ENCODE measurements at places on chromosomes 7 and 10. TPM values are rescaled to one million over a fixed set of nuclear protein-coding genes. Genes with fewer than 3 reads are reported as not detected.

- DNase-seq = no peak
Measured at GRCh38 chr10:98273057-98273850, 5.3 kb upstream of the LOXL4 start.

- no peak for DNase-seq
Measured at GRCh38 chr7:104366390-104366789, 38.0 kb downstream of the LHFPL3 start.

SORCS1 gene
- not detected for total RNA-seq

ERVW-1 gene
- not detected for total RNA-seq

CALD1 gene
- 97.5 TPM for total RNA-seq

DNA sequence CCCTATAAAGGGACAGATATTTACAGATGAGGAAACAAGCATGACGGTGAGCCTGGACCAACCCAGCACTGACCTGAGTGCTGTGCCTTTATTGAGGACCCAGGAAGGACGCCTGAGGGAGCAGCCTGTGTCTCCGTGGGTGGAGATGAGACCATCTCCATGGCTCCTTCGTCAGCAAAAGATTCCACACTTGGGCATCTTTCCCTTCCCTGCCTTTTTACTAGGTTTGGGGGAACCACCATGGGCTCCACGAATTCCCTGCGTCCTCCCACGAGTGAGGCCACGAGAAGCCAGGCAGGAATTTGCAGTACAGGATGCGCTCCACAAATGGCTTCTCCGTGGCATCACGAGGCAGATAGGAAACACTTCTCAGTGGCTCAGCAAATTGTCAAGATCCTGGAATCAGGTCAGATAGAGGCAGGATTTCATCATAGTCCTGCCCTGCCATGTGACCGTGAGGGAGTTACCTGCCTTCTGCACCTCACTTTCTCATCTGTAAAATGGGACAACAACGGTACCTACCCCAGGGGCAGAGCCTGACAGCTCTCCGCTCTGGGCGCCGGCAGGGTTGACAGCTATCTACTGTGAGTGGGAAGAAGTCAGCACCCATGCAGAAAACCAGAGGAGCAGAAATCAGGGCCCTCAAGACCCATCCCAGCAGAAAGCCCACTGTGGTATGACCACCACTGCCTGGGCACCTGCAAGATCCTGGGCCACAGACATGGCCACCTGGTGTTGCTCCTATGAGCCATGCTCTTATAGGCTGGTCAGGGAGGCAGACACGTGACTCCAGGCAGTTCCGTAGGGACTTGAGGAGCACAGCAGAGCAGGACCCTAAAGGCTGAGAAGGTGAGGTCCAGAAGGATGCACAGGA, 80.1 kb downstream of the GRID1 start:
- DNase-seq = no peak

DNA sequence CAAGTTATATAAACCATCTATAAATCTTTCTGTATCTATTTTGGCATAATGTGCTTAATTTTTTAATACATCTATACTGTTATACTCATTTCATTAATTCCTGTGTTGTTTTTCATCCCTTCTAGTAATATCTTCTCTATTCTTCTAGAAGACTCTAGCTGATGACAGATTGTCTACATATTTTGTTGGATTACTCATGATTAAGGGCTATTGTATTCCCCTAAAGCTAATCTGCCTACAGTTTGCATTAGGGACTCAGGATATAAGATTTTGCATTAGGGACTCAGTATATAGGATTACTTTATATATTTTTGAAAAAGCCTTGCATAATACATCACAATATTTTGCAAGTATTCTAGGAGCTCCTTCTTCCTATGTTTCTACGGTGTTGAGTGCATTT, 8.3 kb upstream of the SEMA3A start:
- no peak for DNase-seq

SAMD9L gene
- total RNA-seq = 4.1 TPM

DNA sequence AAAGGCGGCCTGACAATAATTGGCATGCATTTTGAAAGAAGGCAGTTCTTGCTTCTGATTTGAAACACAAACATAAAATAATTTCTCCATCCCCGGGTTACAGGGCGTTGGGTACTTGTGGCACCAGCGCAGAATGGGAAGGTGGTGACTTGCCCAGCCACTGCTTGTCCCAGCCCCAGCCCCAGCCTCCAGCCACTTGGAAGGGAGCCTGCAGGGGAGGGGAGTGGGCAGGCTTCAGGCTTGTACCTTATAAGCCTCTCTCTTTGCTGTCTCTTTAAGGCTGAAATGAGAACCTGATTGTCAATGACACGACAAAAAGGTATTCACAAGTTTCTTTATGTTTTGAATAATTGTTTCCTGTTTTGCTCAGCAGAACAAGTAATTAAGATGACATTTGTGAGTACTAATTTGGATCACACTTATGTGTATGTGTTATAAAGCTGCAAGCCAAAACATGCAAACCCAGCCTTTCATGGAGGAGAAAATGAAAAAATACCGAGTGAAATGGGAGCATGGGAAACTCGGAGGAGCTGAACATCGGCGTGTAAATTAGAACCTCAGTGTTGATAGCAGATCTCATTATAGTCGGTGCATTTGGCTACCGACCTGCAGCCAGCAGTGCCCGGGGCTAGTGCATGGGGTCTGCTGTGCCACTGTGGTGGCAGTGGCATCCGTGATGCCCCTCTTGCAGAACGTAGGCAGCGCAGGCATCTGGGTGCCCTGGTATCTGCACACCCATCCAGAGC, 129.9 kb downstream of the EBF3 start:
- no peak for DNase-seq

GRCh38 chr7:82442492-82443035, 1.0 kb downstream of the CACNA2D1 start:
- DNase-seq = no peak

HOXA13 gene
- 0.35 TPM for total RNA-seq

DNA sequence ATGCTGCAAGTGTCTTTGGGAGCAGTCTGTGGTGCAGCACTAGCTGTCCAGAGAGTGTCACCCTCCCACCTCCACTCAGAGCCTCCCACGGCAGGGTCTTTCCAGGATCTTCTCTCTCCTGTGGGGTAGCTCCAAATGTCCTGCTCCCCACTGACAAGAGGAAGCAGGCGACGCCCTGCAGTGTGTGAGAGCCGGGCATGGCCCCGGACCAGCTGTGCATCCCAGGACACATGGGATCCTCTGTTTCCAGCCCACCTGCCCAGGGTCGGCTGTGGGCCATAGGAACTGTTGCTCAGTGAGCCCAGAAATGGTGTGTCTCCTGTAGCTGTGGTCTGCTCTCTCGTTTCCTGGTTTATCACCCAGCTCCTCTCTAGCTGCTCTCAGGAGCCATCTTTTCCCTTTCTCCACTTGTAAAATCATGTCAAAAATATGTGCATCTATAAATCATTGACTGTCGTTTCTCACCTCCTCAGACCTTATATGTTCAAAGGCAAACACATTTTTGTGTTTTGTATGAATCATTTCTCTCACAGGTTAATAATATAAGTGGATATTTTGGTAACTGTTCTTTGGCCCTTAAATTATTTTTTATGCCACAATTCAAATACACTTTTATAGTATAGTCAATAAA, 74.9 kb downstream of the VWC2 start:
- DNase-seq = no peak

DNA sequence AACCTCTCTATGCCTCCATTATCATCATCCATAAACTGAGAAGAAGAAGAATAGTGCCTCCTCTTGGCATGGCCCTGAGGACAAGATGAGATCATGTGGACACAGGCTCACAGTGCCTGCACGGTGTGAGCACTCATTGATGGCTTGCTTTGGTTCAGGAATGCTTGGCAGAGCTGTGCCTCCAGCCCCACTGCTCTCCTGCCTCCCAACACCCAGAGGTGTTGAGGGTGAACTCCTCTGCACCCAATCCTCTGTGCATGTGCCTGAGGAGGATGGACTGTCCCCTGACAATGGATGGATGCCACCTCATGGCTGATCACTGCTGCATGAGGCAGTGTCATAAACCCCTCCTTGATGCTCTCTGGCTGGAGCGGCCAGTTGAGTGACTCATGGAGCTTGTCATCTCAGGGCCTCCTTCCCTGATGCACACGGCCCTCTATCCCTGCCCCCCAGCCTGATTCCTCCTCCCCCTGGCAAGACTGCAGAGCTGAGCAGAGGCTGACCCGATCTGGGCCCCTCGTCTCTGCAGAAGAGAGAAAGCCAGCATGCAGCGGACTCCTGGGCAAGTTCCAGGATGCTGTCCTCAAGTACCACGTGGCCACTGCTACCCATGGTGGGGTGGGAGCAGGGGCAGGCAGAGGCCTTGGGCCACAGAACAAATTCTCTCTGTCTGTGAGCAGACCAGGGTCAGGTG, 136.3 kb downstream of the KCNMA1 start:
- DNase-seq = no peak

DNA sequence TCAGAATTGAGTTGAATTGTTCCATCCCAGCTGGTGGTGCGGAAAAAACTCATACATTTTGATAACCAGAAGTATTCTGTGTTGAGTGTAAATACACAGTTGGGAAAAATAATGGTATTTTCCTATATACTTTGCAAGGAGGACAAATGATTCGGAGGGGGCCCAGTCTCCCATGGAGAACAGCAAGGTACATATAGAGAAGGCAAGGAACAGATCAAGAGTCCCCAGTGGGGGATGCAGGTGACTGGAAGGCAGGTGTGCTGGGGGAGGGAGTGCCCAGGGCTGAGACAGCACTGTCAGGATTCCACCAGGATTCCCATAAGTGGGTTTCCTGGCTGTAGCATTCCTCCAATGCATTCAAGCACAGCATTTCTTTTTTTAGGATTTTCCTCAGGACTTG, 10.8 kb upstream of the ADCY1 start:
- DNase-seq = no peak

OR2A12 gene
- not detected for total RNA-seq

EMX2 gene
- not detected for total RNA-seq

- no peak for DNase-seq
Measured at GRCh38 chr10:34250722-34251121, 564.4 kb downstream of the PARD3 start.

ZNF853 gene
- 13.5 TPM for total RNA-seq

- DNase-seq = no peak
Measured at GRCh38 chr7:43431020-43431595, 151.8 kb upstream of the STK17A start.

GRCh38 chr7:101244375-101245146, at the start of gene FIS1:
FIS1 (minus strand) TSS chr7:101245081; CDS start chr7:101245004, 77 bp downstream.
- peak; percentile 95 for DNase-seq

HYAL4 gene
- total RNA-seq = not detected

HMX2 gene
- not detected for total RNA-seq

DNA sequence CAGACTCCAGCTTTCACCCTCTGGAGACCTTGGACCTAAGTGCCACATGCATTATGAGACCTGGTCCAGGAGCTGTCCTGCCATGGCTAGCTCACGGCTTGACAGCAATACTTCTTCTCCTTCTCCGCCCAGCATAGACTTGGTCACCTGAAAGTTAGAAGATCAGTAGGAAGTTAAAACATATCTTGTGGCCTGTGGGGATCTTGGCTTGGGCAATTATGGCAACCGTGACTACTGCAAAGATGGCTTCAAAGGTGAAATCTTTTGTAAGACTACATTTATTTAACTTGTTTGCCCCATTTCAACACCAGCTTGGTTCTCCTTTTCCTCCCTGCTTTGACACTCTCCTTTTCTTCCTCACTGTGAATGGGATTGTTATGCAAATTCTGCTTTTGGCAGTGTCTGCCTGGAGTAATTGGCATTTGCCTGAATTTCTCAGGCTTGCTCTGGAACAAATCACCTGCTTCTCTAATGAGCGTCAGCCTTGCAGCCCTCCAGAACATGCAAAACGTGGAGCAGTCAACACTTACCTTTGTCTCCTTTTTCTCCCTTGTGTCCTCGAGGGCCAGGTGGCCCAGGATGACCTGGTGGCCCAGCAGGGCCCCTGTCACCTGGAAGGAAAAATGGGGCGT, 53.4 kb downstream of the COL17A1 start:
- DNase-seq = no peak

GRCh38 chr7:148733496-148733895, 34.8 kb downstream of the CUL1 start:
- no peak for DNase-seq

GRCh38 chr10:89369156-89370105, 8.4 kb upstream of the IFIT1B start:
- no peak for DNase-seq

DNA sequence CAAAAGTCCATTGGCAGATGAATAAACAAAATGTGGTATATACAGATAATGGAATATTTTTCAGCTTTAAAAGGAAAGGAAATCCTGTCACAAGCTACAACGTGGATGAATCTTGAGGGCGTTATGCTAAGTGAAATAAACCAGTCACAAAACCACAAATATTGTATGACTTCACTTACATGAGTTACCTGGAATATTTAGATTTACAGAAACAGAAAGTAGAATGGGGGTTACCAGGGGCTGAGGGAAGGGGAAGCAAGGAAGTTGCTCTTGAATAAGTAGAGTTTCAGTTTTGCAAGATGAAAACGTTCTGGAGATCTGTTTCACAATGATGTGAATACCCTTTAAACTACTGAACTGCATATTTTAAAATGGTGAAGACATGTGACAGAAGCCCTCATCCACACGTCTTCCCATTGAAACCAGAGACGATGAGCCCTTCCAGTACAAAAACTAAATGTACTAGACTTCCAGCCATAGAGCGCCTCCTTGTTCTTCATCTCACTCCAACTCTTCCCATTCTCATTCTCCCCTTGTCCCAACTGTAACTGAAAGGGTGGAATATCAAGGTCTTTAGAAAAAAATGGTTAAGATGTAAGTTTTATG, 62.4 kb downstream of the MICU1 start:
- no peak for DNase-seq

DNA sequence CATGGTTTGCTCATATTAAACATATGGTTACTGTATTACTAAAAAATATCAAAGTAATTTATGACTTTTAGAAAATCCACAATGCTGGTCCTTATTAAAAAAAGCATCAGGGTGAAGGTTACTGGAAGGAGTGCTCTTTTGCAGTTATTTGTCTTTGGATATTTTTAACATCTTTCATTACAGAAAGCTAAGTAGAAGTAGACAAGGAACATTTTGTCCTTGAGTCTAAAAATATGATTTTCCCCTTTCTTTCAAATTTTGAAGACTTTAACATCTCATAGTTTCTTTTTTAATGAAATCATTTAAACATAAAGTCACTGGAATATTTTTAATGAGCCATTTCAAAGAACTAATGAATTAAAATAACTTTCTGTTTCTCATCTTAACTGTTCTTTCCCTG, 110.1 kb upstream of the TNS3 start:
- no peak for DNase-seq

DNA sequence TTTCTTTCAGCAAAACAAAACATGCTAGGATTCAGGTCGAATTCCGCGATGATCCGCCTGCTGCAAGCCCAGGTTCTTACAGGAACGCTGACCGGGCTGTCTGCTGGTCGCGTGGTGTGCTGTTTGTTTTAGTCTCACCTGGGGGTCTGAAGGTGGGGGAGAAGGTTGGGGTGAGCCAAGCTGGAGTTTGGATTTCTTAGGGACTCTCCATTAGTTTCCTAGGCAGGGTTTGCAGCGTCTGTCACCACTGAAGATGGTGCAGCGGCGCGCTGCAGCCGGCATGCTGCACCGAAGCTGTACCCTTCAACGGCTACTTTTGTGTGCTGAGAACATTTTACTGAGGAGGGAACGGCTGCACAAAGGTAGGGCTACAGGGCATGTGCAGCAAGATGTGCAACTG, 48.7 kb downstream of the GCC1 start:
- no peak for DNase-seq

GRCh38 chr7:150361402-150361801, 7.2 kb upstream of the REPIN1 start:
- no peak for DNase-seq

Measured in PC-9 (cell line).